NCI-H460 (cell line): ENCODE measurements at places on chromosomes 12 and 14. TPM values are rescaled to one million over a fixed set of nuclear protein-coding genes. Genes with fewer than 3 reads are reported as not detected.

The GOLT1B gene
- total RNA-seq = 50.0 and 55.9 TPM in 2 replicates

The LBHD2 gene
- not detected in 2 replicates for total RNA-seq

The PLEKHG7 gene
- total RNA-seq = not detected in 2 replicates

The C1S gene
- total RNA-seq = 21.1 and 21.9 TPM in 2 replicates

The DCD gene
- not detected in 2 replicates for total RNA-seq

The DCAF11 gene
- total RNA-seq = 49.6 and 54.1 TPM in 2 replicates

The KLRC4 gene
- total RNA-seq = not detected in 2 replicates

The KRT78 gene
- not detected in 2 replicates for total RNA-seq

The DAO gene
- not detected in 2 replicates for total RNA-seq

The C12orf50 gene
- total RNA-seq = not detected in 2 replicates

The ERP27 gene
- not detected in 2 replicates for total RNA-seq

The DACT1 gene
- 0.89 TPM in 1 of 2 replicates, not detected in the other for total RNA-seq

The ZCCHC8 gene
- total RNA-seq = 47.4 and 49.1 TPM in 2 replicates

The ASCL1 gene
- total RNA-seq = not detected in 2 replicates

The PLXNC1 gene
- total RNA-seq = 0.02 TPM in 1 of 2 replicates, not detected in the other

The MPHOSPH9 gene
- 82.9 and 90.6 TPM in 2 replicates for total RNA-seq

The TMPRSS12 gene
- total RNA-seq = not detected in 2 replicates

The HNF1A gene
- total RNA-seq = not detected in 2 replicates

The CD27 gene
- not detected in 2 replicates for total RNA-seq

The TMEM120B gene
- total RNA-seq = 9.4 and 11.8 TPM in 2 replicates

The ZDHHC22 gene
- not detected in 2 replicates for total RNA-seq

The CLEC9A gene
- not detected in 2 replicates for total RNA-seq

The KRT86 gene
- total RNA-seq = 0.78 and 0.92 TPM in 2 replicates

The DLK1 gene
- not detected in 2 replicates for total RNA-seq

The POLE2 gene
- total RNA-seq = 15.2 and 16.2 TPM in 2 replicates

The OR11H12 gene
- total RNA-seq = 0.12 and 0.55 TPM in 2 replicates

The CHGA gene
- total RNA-seq = 10.5 and 10.9 TPM in 2 replicates

The RNF212B gene
- not detected in 2 replicates for total RNA-seq

The MANSC1 gene
- total RNA-seq = 2.7 TPM in 2 replicates

The CDH24 gene
- total RNA-seq = 4.4 and 4.6 TPM in 2 replicates

The TAS2R42 gene
- total RNA-seq = not detected in 2 replicates

The BDKRB1 gene
- total RNA-seq = not detected in 2 replicates

The PLEKHD1 gene
- not detected in 2 replicates for total RNA-seq

The PRIM1 gene
- total RNA-seq = 34.1 TPM in 2 replicates

The TMEM121 gene
- total RNA-seq = 1.9 and 3.1 TPM in 2 replicates

The C1RL gene
- total RNA-seq = 5.1 and 6.4 TPM in 2 replicates

The OTOGL gene
- total RNA-seq = 2.9 and 3.4 TPM in 2 replicates

The CD163 gene
- not detected in 2 replicates for total RNA-seq

The SLC25A21 gene
- 1.7 and 2.0 TPM in 2 replicates for total RNA-seq

The FOXG1 gene
- 0.02 TPM in 1 of 2 replicates, not detected in the other for total RNA-seq

The AICDA gene
- total RNA-seq = not detected in 2 replicates

The KRT3 gene
- total RNA-seq = not detected in 2 replicates

The CCNK gene
- 18.1 and 23.3 TPM in 2 replicates for total RNA-seq

The KRT85 gene
- not detected in 2 replicates for total RNA-seq

The USP15 gene
- total RNA-seq = 52.6 and 56.3 TPM in 2 replicates

The GPRC5A gene
- total RNA-seq = 94.6 and 96.3 TPM in 2 replicates

The NELL2 gene
- total RNA-seq = 0.15 and 0.40 TPM in 2 replicates

The TMEM179 gene
- total RNA-seq = 3.7 and 3.8 TPM in 2 replicates

The PLA2G1B gene
- total RNA-seq = not detected in 2 replicates

The GPR137C gene
- total RNA-seq = not detected in 2 replicates

The CEBPE gene
- not detected in 2 replicates for total RNA-seq

The GPN3 gene
- total RNA-seq = 44.0 and 44.8 TPM in 2 replicates

The RND1 gene
- 0.17 TPM in 1 of 2 replicates, not detected in the other for total RNA-seq

The SCFD1 gene
- 93.3 and 108 TPM in 2 replicates for total RNA-seq

The TPH2 gene
- not detected in 2 replicates for total RNA-seq

The NTN4 gene
- 68.1 and 86.7 TPM in 2 replicates for total RNA-seq

The GUCY2C gene
- not detected in 2 replicates for total RNA-seq

The C12orf57 gene
- total RNA-seq = 127 and 130 TPM in 2 replicates
